ENCODE measurements at places on chromosomes 2 and 18. TPM values are rescaled to one million over a fixed set of nuclear protein-coding genes. Genes with fewer than 3 reads are reported as not detected.

Gene CHRNG
- total RNA-seq, result not detected

Gene COPS9
- total RNA-seq, result 201 TPM

Gene ZAP70
- under 0.01 TPM for total RNA-seq

Gene EVX2
- total RNA-seq, result not detected

Gene UGT1A9
- not detected for total RNA-seq

Gene TNS1
- total RNA-seq, result 26.8 TPM

Gene GPR45
- not detected for total RNA-seq

Gene SPATA3
- not detected for total RNA-seq

Gene GPC1
- total RNA-seq, result 2.4 TPM

Gene IKZF2
- total RNA-seq, result 0.65 TPM

Gene CDK15
- not detected for total RNA-seq

Gene TACR1
- not detected for total RNA-seq

Gene HNRNPLL
- 35.3 TPM for total RNA-seq

Gene DRC1
- not detected for total RNA-seq

Gene GAL3ST2
- not detected for total RNA-seq

Gene REG3A
- total RNA-seq, result not detected

Gene BCL11A
- total RNA-seq, result 0.65 TPM

Gene PLGLB1
- total RNA-seq, result 1.4 TPM

Gene POTEJ
- total RNA-seq, result 0.60 TPM

Gene DUSP28
- 2.0 TPM for total RNA-seq

Gene FEV
- total RNA-seq, result not detected

Gene ANO7
- 2.6 TPM for total RNA-seq

Gene PRKAG3
- total RNA-seq, result not detected

Gene ASB18
- total RNA-seq, result not detected

Gene LDLRAD4
- total RNA-seq, result 6.3 TPM

Gene ANTXR1
- 0.65 TPM for total RNA-seq

Gene TWIST2
- total RNA-seq, result 0.44 TPM

Gene ANKRD30B
- total RNA-seq, result under 0.01 TPM

Gene SOWAHC
- total RNA-seq, result 11.5 TPM

Gene LBX2
- total RNA-seq, result 0.65 TPM

Gene MROH2A
- not detected for total RNA-seq

Gene NPAS2
- total RNA-seq, result 11.7 TPM

Gene PDE11A
- total RNA-seq, result not detected

Gene KRCC1
- 14.5 TPM for total RNA-seq

Gene RAX
- total RNA-seq, result not detected

Gene EFHD1
- not detected for total RNA-seq

Gene AOX1
- total RNA-seq, result 6.1 TPM

Gene ECEL1
- not detected for total RNA-seq

Gene PCBP1
- 34.9 TPM for total RNA-seq

Gene SLC25A12
- 9.4 TPM for total RNA-seq

Gene LCT
- total RNA-seq, result not detected

Gene OTX1
- under 0.01 TPM for total RNA-seq

Gene PXDN
- 179 TPM for total RNA-seq

Gene UGT1A6
- total RNA-seq, result not detected

Gene AQP4
- total RNA-seq, result not detected

Gene LTBP1
- total RNA-seq, result 21.6 TPM

Gene FAM124B
- 13.3 TPM for total RNA-seq

Gene ZEB2
- total RNA-seq, result 0.60 TPM

Gene DSG4
- total RNA-seq, result not detected

Gene MYCN
- 9.5 TPM for total RNA-seq

Gene CTLA4
- 0.44 TPM for total RNA-seq

Gene SNED1
- total RNA-seq, result 17.9 TPM

Gene CNRIP1
- 36.9 TPM for total RNA-seq

Gene DYNAP
- not detected for total RNA-seq

Gene SNTG2
- total RNA-seq, result 0.79 TPM

Gene SLC5A7
- not detected for total RNA-seq

Gene TEKT4
- total RNA-seq, result not detected

All from lung microvascular endothelial cell (primary cell).